ENCODE measurements at places on chromosomes 1 and 21.

GRCh38 chr1:209805875-209806760, at the start of gene IRF6:
IRF6 (minus strand) TSS chr1:209806142; CDS start chr1:209801413, 4,729 bp downstream.
- peak; percentile 93 for DNase-seq
- peaks cover 7% of the 10 kb centered on the region for H3K4me1 ChIP-seq
- H3K36me3 ChIP-seq = no peaks in the 10 kb centered on the region

DNA sequence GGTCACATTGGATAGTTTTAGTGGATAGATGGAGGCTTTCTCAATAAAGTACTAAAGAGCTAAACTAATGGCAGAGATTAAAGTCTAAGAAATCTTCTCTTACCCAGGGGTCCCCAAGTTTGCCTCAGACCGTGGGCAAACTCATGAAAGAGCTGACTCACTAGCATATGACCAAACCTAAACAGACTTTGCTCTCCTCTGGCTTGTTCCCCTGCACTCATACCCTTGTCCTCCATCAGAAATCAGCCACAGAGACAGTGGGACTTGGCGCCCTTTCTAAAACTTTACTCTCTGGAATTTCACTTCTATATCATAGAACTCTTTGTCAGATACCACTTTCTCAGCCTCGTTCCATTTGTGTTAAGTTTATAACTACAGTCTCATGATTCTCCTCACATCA, 17.0 kb upstream of the HSD3B2 start:
- no peak for DNase-seq
- no peaks in the 10 kb centered on the region for H3K27me3 ChIP-seq
- H3K36me3 ChIP-seq = no peaks in the 10 kb centered on the region
- no peak overlapping the region for H3K4me3 ChIP-seq

DNA sequence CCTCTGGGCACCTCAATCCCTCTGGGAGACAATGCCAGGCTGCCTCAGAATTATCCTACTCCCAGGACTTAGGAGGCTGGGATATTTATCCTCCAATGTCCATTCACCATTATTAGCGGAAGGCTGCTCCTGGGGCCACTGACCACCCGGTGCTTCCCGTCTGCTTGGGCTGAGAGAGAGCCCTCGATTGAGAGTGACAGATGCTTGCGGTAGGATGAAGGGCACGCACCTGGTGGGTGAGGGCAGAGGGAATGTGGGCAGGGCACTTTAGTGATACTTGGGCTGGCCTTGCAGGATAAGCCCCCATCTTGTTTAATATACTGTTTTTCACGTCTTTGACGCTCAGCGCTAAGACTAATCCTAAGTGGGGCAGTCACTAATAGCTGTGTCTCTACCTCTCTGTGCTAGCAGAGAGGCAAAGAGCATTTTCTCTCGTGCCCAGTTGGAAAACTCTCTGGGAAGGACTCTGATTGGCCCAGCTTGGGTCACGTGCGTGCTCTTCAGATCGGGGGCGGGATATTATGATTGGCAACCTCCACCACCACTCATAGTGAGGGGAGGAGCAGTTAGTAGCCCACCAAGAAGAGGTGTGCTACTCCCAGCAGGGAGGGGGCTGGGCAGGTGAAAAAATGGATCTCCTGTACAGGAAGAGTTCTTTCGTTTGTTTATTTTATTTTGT, 10.6 kb upstream of the PARS2 start:
- H3K36me3 ChIP-seq = no peaks in the 10 kb centered on the region
- H3K4me3 ChIP-seq = no peak overlapping the region
- H3K4me1 ChIP-seq = peaks cover 3% of the 10 kb centered on the region

DNA sequence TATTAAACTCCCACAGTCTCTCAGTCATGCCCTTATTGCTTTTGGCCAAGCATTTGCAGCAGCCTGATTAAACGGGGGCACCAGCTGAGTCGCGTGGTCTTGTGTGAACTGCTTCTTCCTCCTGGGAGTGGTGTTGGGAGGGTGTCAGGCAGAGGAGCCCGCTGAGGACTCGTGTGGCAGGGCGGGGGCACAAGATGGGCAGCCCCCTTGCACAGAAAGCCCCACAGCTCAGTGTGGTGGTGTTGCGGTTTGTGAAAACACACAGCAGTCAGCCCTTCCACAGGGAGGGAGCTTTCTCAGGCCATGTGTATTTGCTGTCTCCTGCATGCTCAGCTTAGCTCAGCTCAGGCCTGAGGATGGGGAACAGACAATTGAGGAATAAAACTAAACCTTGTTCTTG, 22.4 kb downstream of the PEX14 start:
- peaks cover 4% of the 10 kb centered on the region for H3K4me1 ChIP-seq
- no peak overlapping the region for H3K27ac ChIP-seq
- no peak for DNase-seq
- H3K4me3 ChIP-seq = no peak overlapping the region

GRCh38 chr1:198669023-198669698, 30.3 kb downstream of the PTPRC start:
- H3K27me3 ChIP-seq = no peaks in the 10 kb centered on the region
- H3K4me3 ChIP-seq = no peak overlapping the region
- no peaks in the 10 kb centered on the region for H3K4me1 ChIP-seq
- H3K27ac ChIP-seq = no peak overlapping the region

GRCh38 chr1:37561133-37562132, 4.7 kb downstream of the DNALI1 start:
- peaks cover 5% of the 10 kb centered on the region for H3K4me1 ChIP-seq
- H3K36me3 ChIP-seq = peaks cover 25% of the 10 kb centered on the region
- H3K27me3 ChIP-seq = no peaks in the 10 kb centered on the region
- no peak overlapping the region for H3K27ac ChIP-seq
- peak; percentile 17 for DNase-seq

- no peaks in the 10 kb centered on the region for H3K4me1 ChIP-seq
- no peaks in the 10 kb centered on the region for H3K36me3 ChIP-seq
- no peaks in the 10 kb centered on the region for H3K27me3 ChIP-seq
- H3K4me3 ChIP-seq = no peak overlapping the region
These were observed 1.1 kb downstream of the TAS1R3 start for GRCh38 chr1:1332031-1332755.

- no peak overlapping the region for H3K27ac ChIP-seq
- no peaks in the 10 kb centered on the region for H3K27me3 ChIP-seq
- no peaks in the 10 kb centered on the region for H3K4me1 ChIP-seq
- H3K4me3 ChIP-seq = no peak overlapping the region
These were observed 2.1 kb downstream of the DHDDS start for GRCh38 chr1:26434161-26434752.

DNA sequence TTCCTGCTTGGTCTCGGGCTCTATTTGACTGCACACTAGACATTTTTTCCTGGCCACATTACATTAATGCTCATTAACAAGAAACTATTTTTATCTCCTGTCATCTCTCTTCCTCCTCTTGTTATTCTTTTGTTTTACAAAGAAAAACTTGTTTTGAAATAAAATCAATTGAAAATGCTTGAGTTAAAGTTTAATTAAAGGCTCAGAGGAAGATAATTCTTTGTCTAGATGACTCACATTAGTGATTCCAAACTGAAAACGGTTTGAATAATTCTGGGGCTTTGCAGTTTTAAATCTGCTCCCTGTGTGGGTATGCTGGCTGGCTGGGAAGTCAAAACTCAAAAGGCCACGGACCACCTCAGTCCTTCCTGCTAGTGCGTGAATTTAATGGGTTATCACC, 29.6 kb downstream of the RGS5 start:
- H3K36me3 ChIP-seq = no peaks in the 10 kb centered on the region
- no peak overlapping the region for H3K4me3 ChIP-seq
- H3K27ac ChIP-seq = no peak overlapping the region
- H3K4me1 ChIP-seq = no peaks in the 10 kb centered on the region

DNA sequence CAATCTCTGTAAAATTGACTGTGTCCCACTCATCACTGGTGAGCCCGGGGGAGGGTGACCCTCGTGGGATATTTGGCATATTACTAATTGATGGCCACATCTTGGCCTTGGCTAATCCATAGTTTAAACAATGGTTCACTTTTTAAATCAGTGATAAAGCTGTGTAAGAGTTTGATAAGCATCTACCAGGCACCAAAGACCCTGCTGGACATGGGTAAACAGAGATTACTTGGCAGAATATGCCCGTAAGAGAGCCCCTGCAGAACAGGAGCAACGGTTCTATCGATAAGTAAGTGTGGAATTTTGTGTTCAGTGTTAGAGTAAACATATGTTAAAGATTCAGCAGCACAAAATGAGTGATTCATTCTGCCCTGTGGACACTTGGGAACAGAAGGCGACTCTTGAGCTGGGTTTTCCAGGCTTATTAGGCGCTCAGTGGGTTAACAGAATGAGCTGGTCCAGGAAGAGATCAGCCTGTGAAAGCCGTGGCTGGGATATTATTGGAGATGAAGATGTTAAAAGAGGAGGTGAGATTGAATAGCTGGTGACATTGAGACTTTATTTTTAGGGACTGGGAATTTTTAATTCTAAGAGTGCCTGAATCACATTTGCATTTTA, 55.9 kb downstream of the CNST start:
- H3K4me3 ChIP-seq = no peak overlapping the region
- no peak for DNase-seq
- H3K36me3 ChIP-seq = no peaks in the 10 kb centered on the region
- no peaks in the 10 kb centered on the region for H3K27me3 ChIP-seq

DNA sequence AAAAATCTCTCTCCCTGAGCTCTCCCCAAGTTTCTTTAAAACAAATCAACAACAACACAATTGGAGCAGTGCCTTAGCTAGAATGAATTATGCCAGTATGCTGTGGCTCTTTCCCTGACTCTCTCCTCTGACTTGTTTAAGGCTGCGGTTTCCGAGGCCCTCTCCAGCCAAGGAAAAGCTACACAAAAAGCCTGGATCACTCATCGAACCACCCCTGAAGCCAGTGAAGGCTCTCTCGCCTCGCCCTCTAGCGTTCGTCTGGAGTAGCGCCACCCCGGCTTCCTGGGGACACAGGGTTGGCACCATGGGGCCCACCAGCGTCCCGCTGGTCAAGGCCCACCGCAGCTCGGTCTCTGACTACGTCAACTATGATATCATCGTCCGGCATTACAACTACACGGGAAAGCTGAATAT, 1.9 kb downstream of the S1PR1 start:
- no peak overlapping the region for H3K27ac ChIP-seq
- no peak overlapping the region for H3K4me3 ChIP-seq
- H3K36me3 ChIP-seq = no peaks in the 10 kb centered on the region
- peaks cover 20% of the 10 kb centered on the region for H3K27me3 ChIP-seq
- H3K4me1 ChIP-seq = peaks cover 10% of the 10 kb centered on the region
- peak; percentile 96 for DNase-seq

DNA sequence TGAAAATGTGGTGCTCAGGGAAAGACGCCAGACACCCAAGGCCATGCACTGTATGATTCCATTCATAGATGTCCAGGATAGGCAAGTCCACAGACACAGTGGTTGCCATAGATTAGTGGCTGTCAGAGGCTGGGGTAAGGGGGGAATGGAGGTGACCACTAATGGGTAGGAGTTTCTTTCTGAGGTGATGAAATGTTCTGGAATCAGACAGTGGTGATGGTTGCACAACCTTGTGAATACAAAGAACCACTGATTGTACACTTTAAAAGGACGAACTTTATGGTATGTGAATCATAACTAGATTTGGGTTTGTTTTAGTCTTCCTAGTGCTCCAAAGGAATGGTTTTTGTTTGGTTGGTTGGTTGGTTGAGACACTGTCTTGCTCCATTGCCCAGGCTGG, 51.7 kb downstream of the PRAMEF20 start:
- H3K36me3 ChIP-seq = no peaks in the 10 kb centered on the region
- no peaks in the 10 kb centered on the region for H3K27me3 ChIP-seq
- DNase-seq = no peak
- no peak overlapping the region for H3K27ac ChIP-seq
- no peak overlapping the region for H3K4me3 ChIP-seq

DNA sequence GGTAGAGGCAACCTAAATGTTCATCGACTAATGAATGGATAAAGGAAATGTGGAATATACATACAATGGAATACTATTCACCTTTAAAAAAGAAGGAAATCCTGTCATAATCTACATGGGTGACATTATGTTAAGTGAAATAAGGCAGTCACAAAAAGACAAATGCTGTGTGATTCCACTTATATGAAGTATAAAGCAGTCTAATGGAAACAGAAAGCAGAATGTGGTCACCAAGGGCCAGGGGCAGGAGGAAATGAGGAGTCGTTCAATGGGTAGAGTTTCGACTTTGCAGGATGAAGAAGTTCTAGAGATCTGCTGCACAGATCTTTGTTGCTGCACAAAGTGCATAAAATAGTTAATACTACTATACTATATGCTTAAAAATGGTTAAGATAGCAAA, 7.8 kb downstream of the DIPK1A start:
- H3K27ac ChIP-seq = no peak overlapping the region
- no peaks in the 10 kb centered on the region for H3K27me3 ChIP-seq
- H3K36me3 ChIP-seq = no peaks in the 10 kb centered on the region
- H3K4me3 ChIP-seq = no peak overlapping the region

DNA sequence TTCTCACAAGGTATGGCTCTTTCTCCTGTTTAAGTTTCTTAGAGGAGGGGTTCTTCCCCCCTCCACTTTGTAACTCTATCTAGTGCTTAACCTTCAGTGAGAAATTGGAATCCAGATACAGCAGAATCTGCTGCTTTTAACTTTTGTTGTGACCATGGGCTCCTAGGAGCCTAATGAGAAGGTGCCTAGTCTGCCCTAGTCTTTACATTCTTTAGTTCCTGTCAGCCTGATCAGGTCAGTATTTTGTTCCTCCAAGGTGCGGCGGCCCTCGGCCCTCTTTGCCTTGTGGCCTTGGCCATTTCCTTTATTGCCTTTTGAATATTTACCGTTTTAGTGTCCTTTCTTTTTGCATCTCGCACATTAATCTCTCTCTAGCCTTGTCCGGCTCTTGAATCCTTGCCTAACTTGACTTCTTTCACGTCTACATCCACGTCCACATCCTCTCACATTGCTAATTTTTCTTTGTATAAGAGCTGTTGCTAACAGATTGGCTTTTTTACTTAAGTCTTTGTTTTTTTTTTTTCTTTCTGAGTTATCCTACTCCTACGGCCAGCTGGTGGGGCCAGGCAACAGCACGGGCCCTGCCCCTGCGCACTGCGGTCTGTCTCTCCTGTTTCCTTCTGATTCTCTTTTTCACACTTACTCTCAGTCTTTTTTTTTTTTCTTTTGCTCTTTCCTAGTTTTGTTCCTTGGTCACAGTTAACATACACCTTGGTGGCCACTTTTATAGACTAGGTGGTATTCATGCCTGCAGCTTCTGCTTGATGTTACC, 49.0 kb downstream of the SFPQ start:
- no peak overlapping the region for H3K4me3 ChIP-seq
- H3K27ac ChIP-seq = no peak overlapping the region
- H3K27me3 ChIP-seq = no peaks in the 10 kb centered on the region
- H3K4me1 ChIP-seq = no peaks in the 10 kb centered on the region
- no peaks in the 10 kb centered on the region for H3K36me3 ChIP-seq

- H3K4me3 ChIP-seq = no peak overlapping the region
- H3K4me1 ChIP-seq = no peaks in the 10 kb centered on the region
- H3K27me3 ChIP-seq = no peaks in the 10 kb centered on the region
- DNase-seq = no peak
- no peak overlapping the region for H3K27ac ChIP-seq
These were observed 140.6 kb upstream of the HMGB4 start for GRCh38 chr1:33723251-33723650.

- H3K36me3 ChIP-seq = no peaks in the 10 kb centered on the region
- no peak for DNase-seq
- peaks cover 2% of the 10 kb centered on the region for H3K4me1 ChIP-seq
- H3K27me3 ChIP-seq = peaks cover 5% of the 10 kb centered on the region
- no peak overlapping the region for H3K27ac ChIP-seq
- H3K4me3 ChIP-seq = no peak overlapping the region
These were observed 46.9 kb downstream of the CD34 start for GRCh38 chr1:207863893-207864535.

Data from H1 (cell line).